ENCODE measurements at places on chromosomes 2 and 18.

DNA sequence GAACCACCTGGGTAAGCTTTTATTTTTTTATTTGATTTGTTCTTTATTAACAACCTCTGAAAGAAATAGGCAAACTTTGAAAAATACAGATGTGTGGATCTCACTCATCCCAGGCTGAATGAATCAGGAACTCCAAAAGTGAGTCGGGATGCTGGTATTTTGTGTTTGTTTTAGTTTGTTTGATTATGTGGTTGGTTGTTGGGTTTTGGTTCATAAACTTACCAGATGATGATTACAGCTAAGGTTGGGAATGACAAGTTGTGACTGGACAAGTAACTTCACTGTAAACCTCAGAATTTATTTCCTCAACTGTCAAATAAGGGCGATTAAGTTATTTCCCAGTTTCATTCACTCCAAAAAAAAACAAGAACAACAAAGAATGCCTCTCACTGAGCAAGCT is 80.5 kb upstream of the KIF5C start:
- peak; percentile 55 for DNase-seq

DNA sequence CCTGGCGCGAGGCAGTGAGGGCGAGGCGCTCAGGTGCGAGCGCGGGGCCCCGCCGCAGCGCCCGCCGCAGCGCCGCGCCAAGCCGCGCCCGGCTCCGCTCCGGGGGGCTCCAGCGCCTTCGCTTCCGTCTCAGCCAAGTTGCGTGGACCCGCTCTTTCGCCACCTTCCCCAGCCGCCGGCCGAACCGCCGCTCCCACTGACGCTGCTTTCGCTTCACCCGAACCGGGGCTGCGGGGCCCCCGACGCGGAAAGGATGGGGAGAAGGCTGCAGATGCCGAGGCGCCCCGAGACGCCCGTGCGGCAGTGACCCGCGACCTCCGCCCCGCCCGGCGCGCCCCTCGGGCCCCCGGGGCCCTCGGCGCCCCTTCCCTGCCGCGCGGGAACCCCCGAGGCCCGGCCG is 328 bp upstream of the INHBB start:
- DNase-seq, result no peak

GRCh38 chr2:28870146-28870891 is at the start of gene TRMT61B:
TSS of gene TRMT61B (minus strand) at chr2:28870309. CDS start at chr2:28870277, 32 bp downstream.
- peak; percentile 85 for DNase-seq

- DNase-seq, result no peak
These were observed 42.6 kb upstream of the PDCL3 start for GRCh38 chr2:100520224-100520623.

- DNase-seq, result no peak
These were observed 4.1 kb upstream of the RPIA start for GRCh38 chr2:88687384-88687783.

GRCh38 chr2:231743376-231744116 is 35.2 kb downstream of the PTMA start:
- DNase-seq, result no peak

- DNase-seq, result no peak
These were observed 260.0 kb downstream of the NAPG start for GRCh38 chr18:10785798-10786197.

DNA sequence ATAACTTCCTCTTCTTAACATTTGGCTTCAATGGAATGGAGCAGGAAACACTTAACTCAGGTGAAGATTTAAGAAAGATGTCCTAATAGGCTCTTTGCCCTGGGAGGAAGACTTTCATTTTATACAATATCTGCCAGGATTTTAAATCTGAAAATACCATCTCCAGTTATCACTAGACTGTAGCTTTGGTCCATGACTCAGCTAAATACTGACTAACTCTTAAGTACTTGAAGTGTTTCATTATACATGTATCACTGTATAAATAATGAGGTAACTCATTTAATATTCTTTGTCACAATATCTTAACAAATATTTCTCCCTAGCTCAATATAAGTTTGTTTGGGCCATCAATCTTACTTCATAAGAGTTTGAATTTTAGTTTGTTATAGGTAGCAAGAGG is 34.7 kb downstream of the RBKS start:
- peak; percentile 27 for DNase-seq

GRCh38 chr2:180846756-180847472 is 133.5 kb upstream of the UBE2E3 start:
- DNase-seq, result no peak

- no peak for DNase-seq
These were observed 230.4 kb downstream of the KLHL29 start for GRCh38 chr2:23615216-23616020.

DNA sequence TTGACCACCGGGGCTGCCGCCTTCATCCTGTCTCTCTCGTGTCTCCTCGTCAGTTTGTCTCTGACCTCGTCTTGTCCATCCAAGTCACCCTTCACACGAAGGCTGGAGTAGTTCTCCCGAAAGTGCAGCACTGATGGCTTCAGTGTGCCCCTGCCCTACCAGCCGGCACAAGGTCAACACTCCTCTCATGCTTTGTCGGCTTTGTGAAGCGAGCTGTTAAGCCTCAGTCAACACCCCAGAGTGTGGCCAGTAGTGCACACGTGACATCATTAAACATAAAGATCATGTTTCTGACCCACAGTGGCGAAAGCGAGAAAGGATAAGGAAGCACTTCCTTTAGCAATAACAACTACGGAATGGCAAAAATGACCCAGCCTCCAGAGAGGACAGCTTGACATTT is 23.2 kb downstream of the ACKR3 start:
- no peak for DNase-seq

DNA sequence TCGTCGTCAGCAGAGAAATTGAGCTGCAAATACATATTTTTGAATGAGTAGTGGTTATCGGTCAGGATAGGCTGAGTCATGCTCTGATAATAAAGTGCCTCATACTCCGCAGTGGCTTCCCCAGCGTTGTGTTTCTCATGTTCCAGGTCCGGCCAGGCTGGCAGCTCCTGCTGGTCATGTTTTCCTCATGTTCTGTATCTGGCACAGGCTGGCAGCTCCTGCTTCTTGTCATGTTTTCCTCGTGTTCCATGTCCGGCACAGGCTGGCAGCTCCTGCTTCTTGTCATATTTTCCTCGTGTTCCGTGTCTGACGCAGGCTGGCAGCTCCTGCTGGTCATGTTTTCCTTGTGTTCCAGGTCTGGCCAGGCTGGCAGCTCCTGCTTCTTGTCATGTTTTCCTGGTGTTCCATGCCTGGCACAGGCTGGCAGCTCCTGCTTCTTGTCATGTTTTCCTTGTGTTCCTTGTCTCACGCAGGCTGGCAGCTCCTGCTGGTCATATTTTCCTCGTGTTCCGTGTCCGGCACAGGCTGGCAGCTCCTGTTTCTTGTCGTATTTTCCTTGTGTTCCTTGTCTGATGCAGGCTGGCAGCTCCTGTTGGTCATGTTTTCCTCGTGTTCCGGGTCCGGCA is 148.9 kb downstream of the ATP9B start:
- DNase-seq, result no peak

DNA sequence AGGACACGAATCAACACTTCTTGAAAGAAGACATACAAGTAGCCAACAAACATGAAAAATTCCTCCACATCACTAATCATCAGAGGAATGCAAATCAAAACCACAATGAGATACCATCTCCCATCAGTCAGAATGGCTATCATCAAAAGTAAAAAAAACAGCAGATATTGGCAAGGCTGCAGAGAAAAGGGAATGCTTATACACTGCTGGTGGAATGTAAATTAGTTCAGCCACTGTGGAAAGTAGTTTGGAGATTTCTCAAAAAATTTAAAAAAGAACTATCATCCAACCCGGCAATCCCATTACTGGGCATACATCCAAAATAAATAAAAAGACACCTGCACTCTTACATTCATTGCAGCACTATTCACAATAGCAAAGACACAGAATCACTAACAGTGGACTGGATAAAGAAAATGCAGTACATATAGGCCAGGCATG is 78.7 kb downstream of the GRB14 start:
- DNase-seq, result peak; percentile 87

- no peak for DNase-seq
These were observed 17.8 kb upstream of the INO80C start for GRCh38 chr18:35515460-35516130.

DNA sequence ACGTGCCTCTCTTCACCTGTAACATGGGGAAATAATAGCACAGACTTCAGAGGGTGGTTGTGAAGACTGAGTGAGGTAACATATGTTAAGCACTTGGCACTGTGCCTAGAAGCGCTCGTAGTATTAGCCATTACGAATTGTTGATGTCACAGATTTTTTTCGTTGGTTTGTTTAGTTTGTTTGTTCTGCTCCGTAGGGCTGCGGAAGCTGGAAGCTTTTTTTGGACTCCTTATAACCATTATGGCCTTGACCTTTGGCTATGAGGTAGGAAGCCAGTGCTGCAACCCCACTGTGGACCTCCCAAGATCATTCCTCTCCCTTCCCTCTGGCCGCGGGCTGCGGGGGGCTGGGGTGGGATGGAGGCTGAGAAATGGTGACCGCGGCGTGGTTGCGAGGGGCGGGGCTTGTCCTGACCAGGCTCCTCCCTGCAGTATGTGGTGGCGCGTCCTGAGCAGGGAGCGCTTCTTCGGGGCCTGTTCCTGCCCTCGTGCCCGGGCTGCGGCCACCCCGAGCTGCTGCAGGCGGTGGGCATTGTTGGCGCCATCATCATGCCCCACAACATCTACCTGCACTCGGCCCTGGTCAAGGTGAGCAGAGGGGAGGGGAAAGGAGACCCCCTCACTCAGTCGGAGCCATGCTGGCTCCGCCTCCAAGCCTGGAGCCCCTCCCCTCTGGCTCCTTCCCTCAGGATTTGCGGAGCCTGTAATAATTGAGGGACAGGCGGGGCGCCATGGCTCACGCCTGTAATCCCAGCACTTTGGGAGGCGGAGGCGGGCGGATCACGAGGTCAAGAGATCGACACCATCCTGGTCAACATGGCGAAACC is 5.5 kb downstream of the SLC11A1 start:
- peak; percentile 26 for DNase-seq

GRCh38 chr2:26901326-26902183 is 53.6 kb downstream of the DPYSL5 start:
- DNase-seq, result no peak

DNA sequence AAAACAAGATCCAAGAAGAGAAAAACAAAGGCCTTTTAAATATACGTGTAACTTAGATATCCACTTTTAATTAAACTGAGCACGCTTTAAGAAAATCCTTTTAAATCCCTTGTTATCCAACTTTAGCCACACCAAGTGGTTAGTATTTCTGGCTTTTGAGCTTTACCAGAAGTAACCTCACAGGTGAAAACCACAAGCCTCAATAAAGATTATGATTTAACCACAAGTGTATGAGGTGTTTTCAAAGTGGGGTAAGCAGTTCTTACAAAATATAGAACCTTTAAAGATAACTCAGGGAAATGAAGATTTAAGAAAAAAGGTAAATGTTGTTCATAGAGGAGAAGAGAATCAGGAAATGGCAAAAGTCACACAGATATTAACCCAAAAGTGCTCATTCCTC is 58.4 kb upstream of the CDCA7 start:
- no peak for DNase-seq

GRCh38 chr18:10490401-10491165 is 35.2 kb upstream of the NAPG start:
- no peak for DNase-seq

- DNase-seq, result no peak
These were observed 33.8 kb downstream of the SDC1 start for GRCh38 chr2:20190876-20191713.

GRCh38 chr2:1487758-1488157 is 74.5 kb downstream of the TPO start:
- no peak for DNase-seq

GRCh38 chr2:174636987-174637386 is 39.4 kb upstream of the WIPF1 start:
- no peak for DNase-seq

GRCh38 chr2:215505044-215505786 is 69.3 kb upstream of the FN1 start:
- DNase-seq, result no peak

- DNase-seq, result no peak
These were observed 299.4 kb upstream of the ID2 start for GRCh38 chr2:8382485-8382884.

- no peak for DNase-seq
These were observed 136.5 kb upstream of the SERPINE2 start for GRCh38 chr2:224175538-224175937.

DNA sequence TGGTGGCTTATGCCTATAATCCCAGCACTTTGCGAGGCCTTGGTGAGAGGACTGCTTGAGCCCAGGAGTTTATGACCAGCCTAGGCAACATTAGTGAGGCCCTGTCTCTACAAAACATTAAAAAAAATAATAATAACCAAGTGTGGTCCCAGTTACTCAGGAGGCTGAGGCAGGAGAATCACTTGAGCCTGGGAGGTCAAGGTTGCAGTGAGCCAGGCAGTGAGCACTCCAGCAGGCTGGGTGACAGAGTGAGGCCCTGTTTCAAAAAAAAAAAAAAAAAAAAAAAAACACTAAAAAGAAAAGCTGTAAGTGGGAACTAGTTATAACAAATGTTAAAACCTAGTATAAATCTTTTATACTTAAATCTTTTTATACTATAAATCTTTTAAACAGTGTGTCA is 146.2 kb upstream of the ITGA4 start:
- no peak for DNase-seq

- DNase-seq, result no peak
These were observed 6.6 kb upstream of the OXER1 start for GRCh38 chr2:42770288-42771131.

- no peak for DNase-seq
These were observed 30.3 kb downstream of the ALMS1 start for GRCh38 chr2:73415906-73416305.

- DNase-seq, result peak; percentile 86
These were observed 154.7 kb downstream of the SOX11 start for GRCh38 chr2:5846881-5847280.

DNA sequence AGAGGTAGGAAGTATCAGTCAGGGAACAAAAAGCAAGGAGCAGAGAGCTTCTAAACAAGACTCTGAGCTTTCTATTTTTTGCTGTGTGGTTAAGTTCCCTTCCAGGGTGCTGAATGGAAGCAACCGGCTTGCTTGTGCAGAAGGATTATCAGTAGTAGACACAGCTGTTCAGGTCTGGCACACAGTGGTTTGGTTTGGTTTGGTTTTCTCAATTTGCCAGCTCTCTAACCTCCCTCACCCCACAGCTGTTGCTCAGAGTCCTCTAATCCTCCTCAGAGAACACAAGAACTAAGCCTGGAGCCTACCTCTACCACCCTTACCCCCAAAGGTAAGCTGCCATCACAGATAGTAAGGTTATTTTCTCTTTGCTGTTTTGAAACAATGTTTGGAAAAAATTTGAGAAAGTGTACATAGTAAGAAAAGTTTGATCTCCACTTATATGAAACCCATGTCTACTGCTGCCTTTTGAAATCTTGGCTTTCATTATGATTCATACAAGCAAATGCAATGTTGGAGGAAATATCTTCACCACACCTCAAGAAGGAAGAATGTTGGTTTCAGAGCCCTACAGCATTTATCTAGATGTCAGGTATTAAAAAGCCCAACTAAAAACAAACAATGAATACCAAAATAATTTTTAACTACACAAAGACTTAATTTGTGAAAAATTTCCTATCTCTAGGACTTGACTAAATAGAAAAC is 255.3 kb downstream of the NR4A2 start:
- no peak for DNase-seq

GRCh38 chr18:43777636-43778304 is 500.5 kb upstream of the SYT4 start:
- no peak for DNase-seq

- no peak for DNase-seq
These were observed 319.8 kb downstream of the ETAA1 start for GRCh38 chr2:67716895-67717396.

Measured in fibroblast of skin of left quadriceps (primary cell).